Activated CD4-positive, alpha-beta T cell treated with anti-CD3 and anti-CD28 coated beads, Interleukin-2, amount 50 U/mL, for 16 hours (primary cell): ENCODE measurements at places on chromosomes 4 and X.

- DNase-seq = no peak
Observed at GRCh38 chr4:42488114-42488513, 90.8 kb downstream of the SHISA3 start.

- DNase-seq = no peak
Observed at GRCh38 chr4:182724414-182724813, 192.8 kb downstream of the DCTD start.

- DNase-seq = peak; percentile 88
Observed at GRCh38 chrX:53716328-53717088, 30.0 kb upstream of the HUWE1 start.

GRCh38 chrX:9392445-9392844 is 72.4 kb upstream of the TBL1X start:
- no peak for DNase-seq

- no peak for DNase-seq
Observed at GRCh38 chr4:118221227-118221800, 131.5 kb downstream of the PRSS12 start.

- no peak for DNase-seq
Observed at GRCh38 chrX:69429339-69430015, 74.6 kb upstream of the NALF2 start.

DNA sequence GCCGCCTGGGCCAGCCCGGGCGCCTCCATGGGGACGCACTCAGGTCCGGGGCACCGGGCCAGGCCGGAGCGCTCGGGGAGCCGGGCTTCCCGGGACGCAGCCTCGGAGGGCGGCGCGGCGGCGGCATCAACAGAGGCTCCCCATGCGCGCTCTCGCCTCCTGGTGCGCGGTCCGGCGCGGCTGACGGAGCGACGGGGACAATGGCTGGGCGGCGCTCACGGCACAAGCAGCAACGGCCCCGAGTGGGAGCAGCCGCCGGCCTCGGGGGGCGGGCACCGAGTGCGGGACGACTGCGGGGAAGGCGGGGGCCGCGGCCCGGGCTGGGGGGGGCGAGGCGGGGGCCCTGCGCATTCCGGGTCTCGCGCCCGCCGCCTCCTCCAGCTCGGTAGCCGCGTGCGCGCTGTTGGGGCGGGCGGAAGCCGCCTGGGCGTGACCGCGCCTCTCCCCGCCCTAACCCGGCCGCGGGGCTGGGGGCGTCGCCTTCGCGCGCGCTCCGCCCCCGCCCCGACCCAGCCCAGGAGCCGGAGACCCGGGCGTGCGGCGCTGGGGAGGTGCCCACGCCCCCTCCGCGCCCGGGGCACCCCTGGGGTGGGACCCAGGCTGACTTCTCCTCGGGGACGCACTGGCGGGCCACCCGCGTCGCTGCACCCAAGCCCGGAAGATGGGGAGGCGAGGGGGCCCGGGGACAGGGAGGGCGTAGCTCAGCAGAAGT is at the start of gene PRKX:
PRKX (minus strand) TSS at position 425 of the 712 bp plus-strand sequence; CDS start at position 29, 396 bp downstream.
- DNase-seq = peak; percentile 79
